ELR (cell line): ENCODE measurements at places on chromosomes 5 and 9.

- DNase-seq: peak; percentile 24
Observed at GRCh38 chr5:10745133-10745532, 15.9 kb downstream of the DAP start.

DNA sequence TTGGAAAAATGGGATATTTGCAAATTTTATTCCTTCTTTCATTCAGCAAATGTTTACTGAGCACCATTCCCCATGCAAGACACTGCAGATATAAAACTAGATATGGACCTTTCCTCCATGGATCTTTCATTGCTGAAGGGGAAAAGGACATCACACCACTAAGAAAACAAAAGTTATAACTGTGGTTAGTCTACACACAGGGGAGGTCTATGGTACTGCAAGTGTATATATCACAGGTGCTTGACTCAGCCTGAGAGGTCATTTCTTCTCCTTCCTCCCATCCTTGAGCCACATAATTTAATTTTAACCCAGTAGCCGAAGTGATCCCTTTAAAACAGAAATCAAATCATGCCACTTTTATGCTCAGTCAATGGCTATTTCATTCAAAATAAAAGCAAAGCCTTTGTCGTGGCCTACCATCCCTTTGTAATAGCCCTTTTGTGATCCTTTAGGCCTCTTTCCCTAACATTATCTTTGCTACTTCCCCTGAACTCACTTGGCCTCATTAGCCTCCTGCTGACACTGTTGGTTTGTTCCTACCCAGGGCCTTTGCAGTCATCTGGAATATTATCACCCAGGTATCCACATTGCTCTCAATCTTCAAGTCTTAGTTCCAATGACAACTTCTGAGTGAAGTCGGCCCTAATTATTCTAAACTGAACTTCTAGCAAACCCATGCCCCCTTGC is 213.2 kb downstream of the GABRB2 start:
- DNase-seq: no peak

DNA sequence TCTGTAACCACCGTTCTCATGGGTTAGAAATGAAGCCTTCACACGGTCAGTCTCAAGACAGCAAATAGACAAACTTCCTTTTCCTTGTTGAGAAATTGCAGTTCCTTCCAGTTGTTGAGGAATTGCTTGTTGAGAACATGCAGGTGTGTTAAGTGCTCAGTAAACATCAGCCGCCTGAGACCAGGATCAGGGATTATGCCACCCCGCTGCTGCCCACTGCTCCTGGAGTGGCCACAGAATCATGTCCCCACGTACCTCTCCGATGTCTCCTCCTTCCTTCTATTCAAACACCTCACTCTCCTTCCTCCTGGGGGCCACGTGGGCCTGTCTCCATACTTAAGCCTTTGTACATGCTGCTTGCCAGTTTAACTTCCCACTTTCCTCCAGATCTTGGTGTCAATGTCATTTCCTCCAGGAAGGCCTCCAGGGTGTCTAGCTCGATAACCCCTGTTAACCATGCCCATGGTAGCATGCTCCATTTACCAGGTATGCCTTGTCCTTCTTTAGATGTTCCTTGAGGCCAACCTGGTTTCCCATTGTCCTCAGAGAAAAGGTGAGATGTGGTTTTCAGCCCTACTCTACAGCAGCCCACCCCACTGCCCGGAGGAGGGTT is 33.8 kb upstream of the RPL26L1 start:
- no peak for DNase-seq

DNA sequence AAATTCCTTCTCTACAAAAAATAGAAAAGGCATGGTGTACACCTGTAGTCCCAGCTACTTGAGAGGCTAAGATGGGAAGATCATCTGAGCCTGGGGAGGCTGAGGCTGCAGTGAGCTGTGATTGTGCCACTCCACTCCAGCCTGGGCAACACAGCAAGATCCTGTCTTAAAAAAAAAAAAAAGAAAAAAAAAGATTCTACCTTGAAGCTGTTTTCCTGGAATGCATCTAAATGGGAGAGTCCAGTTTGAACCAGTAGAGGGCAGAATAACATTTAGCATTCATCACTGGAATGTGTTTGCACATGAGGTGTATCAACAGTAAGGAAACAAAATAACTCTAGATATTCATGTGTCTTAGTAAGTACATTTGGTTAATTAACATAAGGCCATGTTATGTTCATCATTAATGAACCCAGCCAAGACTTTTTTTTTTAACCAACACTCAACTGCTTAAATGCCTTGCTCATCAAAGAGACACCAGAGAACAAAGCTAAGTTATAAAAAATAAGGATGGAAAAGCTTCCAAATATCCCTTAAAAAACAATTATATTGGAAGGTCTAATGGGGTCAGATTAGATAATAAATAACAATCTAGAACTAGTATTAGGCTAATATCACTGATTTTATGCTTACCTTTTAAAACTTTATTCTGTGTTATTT is 16.1 kb downstream of the IFNE start:
- DNase-seq: peak; percentile 74

DNA sequence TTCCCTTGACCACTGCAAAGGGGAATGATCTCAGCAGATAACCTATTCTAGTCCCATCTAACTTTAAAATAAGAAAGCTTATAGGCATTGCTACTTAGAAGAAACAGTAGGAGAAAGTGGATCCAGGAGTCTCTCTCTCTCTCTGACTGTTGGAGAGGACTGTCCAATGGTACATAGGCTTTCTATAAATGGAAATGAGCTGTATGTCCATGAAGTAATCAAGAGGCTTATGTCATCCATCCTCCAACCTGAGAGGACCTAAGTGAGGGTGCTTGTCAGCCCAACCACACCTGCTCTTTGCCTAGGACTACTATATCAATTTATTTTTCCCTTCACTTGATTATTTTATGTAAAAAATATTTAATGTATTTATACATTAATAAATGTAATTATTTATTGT is 172.3 kb downstream of the PAPPA start:
- no peak for DNase-seq

DNA sequence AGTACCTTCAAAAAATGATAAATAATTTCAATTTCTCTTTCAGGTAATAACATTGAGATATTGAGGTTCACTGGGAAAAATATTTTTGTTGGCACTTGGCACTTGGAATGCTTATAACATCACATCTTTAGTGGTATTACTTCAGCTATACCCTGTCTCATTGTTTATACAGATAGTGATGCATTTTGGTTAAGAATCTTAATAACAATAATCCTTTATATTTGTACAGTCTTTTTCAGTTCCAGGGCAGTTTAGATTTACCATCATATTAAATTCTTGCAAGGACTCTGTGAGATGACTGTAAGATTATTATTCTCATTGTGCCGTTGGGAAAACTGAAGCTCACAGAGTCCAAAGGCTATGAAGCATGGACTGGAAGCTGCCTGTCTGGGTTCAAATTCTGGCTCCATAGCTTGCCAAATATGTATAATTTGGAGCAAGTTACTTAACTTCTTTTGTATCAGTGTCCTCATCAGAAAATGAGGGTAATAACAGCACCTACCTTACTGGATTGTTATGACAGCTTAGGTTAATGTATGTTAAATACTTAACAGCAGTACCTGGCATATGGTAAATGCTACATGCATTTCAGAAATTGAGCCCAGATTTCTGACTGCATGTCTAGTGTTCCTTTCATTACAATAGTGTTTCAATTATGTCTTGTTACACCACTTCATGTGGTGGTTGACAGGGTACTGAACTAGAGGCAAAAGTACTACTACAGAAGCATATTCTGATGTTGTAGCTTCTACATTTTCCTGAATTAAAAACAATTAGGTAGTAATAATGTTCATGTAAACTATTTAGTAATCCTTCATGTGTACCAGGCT is 272.2 kb downstream of the PLK2 start:
- DNase-seq: no peak

DNA sequence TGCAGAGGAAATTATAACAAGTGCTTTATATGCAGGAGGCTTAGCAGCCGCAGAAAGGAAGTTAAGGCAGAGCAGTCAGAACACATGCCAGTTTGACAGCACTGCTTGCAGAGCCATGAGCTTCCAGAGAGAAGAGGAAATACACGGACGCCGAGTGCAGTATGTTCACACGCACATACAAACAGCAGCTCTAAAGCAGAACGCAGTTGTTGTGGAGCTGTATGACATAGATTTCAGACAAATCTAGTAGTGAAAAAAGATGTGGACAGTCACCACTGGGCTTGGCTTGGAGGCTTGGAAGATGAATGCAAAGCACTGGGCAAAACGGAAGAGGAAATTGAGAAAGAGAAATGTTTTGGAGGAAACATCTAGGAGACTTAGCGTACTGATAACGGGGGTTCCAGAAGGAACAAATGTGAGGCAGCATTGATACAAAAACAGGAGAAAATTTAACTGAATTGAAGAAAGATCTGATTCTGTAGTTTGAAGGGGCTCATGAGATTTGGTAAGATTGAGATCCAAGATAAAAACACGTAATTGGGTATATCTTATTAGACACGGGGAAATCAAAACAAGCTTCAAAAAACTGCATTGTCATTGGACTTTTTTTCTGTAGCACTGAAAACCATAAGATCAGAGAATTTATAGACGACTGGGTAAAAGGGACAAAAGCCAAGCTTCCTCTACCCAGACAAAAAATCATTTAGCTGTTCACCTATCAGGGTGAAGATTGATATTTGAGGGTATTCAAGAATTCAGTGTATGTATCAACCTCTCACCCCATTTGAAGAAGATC is 19.6 kb upstream of the ROPN1L start:
- DNase-seq: no peak

DNA sequence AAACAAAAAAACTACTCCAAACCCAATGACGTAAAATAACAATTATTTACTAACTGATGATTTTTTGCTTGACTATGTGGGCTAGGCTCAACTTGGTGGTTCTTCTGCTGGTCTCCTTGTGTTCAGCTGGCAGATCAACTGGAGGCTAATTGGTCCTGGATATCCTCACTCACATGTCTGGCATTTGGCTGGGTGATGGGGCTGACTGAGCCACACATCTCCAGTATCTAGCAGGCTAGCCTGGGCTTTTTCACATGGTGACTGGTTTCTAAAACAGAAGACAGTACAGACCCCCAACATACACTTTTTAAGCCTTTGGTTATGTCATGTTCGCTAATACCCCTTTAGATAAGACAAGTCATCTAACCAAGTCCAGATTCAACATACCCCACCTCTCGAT is 104.7 kb upstream of the PRRC1 start:
- DNase-seq: no peak

DNA sequence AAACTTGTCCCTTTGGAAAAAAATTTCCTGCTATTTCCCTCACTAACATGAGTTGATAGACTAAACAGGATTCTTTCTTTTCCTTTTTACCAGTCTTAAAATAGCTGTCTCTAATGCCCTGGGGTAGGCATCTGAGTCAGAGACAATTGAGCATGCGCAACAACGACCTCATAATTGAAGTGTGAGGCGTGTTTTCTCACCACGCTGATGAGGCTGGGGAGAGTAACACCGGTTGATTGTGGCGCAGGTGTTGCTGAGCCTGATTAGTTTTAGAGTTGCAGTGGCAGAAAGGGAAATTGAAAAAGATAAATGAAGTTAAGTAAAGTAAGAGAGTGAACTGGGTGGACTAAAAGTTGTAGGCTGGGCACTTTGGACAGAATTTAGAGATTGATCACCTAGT is 213.7 kb downstream of the TLR4 start:
- DNase-seq: no peak

DNA sequence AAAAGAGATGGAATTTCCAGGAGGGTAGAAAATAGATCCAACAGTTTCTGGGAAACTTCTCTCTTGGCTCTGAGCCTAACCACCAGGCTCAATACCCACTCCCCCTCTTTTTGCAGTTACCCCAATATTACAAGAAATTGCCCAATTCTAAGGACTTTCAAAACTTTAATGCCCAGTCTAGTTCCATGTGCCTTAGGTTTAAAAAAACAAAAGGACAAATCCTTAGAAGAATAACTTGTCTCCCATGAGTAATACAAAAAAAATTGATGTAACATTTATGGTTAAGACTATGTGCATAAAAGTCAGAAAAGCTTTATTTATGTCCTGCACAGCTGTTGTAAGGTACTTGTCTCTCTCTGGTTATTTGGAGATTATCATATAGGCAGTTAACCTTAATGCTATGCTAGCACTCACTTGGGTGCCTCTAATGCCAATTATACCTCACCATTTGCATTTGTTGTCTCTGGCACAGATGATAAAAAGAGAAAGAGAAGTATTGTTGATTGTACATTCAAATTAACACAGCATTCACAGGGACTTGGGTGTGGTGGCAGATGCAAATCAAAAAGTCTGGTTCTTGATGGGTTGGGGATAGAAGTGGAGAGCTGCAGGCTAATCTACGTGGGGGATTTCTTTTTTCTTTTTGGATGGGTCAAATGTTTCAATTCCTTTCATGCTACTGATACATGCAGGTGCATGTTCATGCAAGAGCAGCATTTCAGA is 159.4 kb downstream of the PIK3R1 start:
- DNase-seq: no peak

DNA sequence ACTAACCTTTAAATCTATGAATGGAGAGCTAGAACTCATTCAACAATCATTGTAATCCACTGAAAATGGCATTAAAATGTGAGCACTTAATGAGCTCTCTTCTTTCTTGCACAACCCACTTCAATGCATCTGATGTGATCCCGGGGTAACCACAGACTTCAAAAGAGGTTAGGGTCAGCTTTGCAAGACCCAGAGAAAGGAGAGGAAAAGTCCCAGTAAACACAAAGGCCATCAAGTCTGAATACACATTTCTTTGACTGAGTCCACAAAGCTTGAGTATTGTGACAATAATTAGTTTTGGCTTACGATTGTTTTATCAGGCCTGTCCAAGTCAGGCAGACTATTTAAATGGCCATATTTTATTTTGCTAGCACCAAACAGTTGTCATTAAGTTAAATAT is 148.8 kb upstream of the ZNF608 start:
- DNase-seq: no peak

GRCh38 chr9:91458906-91459305 is 35.3 kb upstream of the NFIL3 start:
- DNase-seq: no peak

DNA sequence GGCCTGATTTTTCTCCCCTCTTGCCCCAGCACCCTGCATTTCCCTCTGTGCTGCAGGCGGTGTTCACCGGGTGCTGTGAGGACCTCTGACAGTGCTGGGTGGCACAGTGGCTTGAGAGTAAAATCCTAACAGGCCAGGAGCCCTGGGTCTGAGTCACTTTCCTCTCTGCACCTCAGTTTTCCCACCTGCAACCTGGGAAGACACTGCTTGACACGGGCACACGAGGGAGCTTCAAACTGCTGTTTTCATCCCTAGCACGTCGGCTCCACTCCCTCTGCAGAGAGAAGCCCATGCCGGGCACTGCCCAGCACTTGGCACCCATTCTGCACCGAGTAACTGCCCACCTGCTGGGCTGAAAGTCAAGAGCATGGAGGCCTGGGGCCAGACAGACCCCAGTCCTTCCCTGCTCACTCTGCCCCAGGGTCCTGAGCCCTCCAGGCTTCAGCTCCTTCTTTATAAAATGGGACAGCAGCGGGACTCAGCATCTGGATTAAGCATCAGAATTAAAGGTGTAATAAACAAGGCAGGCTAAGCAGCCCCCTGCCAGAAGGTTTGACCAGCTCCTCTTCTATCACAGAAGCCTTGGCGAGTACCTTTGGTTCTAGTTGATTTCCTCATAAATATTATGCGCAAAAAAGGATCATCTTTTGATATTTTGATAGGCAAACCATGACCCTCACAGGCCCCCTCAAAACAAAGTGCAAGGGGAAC is 5.2 kb downstream of the GFI1B start:
- no peak for DNase-seq

- DNase-seq: peak; percentile 82
Observed at GRCh38 chr5:107466233-107466769, 204.4 kb downstream of the EFNA5 start.
